ENCODE measurements at places on chromosomes 13 and 19.

DNA sequence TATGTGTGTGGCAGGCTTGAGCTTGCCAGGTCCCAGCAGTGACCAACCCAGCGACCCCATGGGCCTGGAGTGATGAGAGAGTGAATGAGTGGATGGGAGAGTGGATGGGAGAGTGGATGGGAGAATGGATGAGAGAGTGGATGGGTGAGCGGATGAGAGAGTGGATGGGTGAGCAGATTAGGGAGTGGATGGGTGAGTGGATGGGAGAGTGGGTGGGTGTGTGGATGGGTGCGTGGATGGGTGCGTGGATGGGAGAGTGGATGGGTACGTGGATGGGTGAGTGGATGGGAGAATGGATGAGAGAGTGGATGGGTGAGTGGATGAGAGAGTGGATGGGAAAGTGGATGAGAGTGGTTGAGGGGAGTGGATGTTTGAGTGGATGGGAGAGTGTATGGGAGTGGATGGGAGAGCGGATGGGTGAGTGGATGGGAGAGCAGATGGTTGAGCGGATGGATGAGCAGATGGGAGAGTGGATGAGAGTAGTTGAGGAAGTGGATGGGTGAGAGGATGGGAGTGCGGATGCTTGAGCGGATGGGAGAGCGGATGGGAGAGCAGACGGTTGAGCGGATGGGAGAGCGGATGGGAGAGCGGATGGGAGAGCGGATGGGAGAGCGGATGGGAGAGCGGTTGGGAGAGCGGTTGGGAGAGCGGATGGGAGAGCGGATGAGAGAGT is 10.3 kb upstream of the TEKTIP1 start:
- no peaks in the 10 kb centered on the region for H3K27me3 ChIP-seq
- H3K4me1 ChIP-seq: no peaks in the 10 kb centered on the region
- H3K4me3 ChIP-seq: no peak overlapping the region
- DNase-seq: no peak
- H3K27ac ChIP-seq: no peak overlapping the region

- no peak overlapping the region for H3K27ac ChIP-seq
- H3K4me1 ChIP-seq: peaks cover 17% of the 10 kb centered on the region
- no peaks in the 10 kb centered on the region for H3K36me3 ChIP-seq
- DNase-seq: no peak
- peaks cover 25% of the 10 kb centered on the region for H3K27me3 ChIP-seq
Observed at GRCh38 chr19:44846455-44847143, 502 bp downstream of the NECTIN2 start.

DNA sequence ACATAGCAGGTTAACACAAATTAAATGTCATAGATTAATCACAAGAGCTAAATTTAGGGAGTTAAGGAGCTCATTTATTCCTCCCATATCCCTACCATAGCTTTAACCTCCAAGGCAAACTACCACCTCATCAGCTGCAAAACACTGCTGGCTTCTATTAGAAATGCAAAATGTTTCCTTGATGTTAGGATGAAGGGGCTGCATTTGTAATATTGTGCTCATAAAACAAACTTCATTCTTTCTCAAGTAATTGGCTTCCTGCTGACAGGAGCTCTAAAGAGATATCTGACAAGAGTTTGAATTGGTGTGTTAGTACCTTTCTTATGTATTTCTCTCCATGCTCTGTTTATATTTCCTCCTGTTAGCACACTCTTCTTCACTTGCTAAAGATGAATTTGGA is 152.1 kb downstream of the OLFM4 start:
- no peak overlapping the region for H3K27ac ChIP-seq
- H3K4me1 ChIP-seq: no peaks in the 10 kb centered on the region
- H3K4me3 ChIP-seq: no peak overlapping the region

DNA sequence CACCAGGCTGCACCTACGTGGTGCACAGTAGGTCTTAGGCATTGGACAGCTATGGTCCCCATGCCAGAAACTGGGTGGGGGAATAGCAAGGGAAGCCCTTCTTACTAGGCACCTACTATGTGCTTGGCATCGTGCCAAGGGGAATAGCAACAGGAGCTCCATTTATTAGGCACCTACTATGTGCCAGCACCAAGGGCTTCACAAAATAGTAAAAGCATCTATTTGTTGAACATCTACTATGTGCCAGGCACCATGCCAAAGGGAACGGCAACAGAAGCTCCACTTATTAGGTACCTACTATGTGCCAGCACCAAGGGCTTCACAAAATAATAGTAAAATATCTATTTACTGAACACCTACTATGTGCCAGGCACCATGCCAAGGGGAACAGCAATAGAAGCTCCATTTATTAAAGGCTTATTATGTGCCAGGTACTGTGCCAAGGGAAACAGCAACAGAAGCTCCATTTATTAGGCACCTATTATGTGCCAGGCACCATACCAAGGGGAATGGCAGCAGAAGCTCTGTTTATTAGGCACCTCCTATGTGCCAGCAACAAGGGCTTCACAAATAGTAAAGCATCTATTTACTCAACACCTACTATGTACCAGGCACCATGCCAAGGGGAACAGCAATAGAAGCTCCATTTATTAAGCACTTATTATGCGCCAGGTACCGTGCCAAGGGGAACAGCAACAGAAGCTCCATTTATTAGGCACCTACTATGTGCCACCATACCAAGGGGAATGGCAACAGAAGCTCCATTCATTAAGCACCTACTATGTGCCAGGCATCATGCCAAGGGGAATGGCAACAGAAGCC is 108.5 kb downstream of the PTPRS start:
- H3K27me3 ChIP-seq: peaks cover 16% of the 10 kb centered on the region
- peaks cover 7% of the 10 kb centered on the region for H3K4me1 ChIP-seq
- H3K27ac ChIP-seq: no peak overlapping the region
- no peak overlapping the region for H3K4me3 ChIP-seq

Data from activated CD8-positive, alpha-beta T cell treated with anti-CD3 and anti-CD28 coated beads for 36 hours (primary cell).